ENCODE measurements at places on chromosomes 1 and 21.

DNA sequence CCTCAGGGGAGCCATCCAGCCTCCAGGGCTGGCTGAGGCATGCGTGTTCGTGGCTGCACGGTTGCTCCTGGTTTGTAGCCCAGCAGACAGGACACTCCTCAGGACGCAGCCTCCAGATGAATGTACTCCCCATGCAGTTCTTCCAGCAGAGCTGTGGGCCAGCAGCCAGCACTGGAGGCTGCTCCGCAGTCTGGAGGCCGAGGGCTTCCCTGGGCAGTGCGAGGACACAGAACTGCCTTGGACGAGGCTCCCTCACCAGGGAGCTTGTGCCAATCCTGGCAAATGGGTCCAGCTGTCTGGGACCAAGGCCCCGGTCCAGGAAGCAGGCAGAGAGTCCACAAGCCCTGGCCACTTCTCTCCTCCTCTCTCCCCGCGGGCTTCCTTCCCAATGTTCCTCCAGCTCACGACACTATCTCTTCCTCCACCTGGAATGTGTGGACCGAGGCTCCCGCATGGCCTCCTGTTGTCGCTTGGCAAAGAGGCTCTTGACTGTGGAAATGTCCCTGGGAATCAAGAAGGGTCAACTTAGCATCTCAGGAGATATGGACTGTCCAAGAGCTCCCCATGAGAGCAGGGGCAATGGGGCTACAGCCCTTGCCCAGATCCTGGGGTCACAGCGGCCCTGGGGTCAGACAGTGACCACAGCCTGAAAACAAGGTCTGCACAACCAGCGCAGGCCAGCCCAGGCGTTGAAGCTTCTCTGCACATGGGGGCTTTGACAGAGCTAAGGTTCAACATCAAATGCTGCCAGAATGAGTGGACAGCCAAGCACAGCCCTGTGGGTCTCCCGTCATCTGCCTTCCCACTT, 5.3 kb downstream of the EDN2 start:
- no peak for DNase-seq

DNA sequence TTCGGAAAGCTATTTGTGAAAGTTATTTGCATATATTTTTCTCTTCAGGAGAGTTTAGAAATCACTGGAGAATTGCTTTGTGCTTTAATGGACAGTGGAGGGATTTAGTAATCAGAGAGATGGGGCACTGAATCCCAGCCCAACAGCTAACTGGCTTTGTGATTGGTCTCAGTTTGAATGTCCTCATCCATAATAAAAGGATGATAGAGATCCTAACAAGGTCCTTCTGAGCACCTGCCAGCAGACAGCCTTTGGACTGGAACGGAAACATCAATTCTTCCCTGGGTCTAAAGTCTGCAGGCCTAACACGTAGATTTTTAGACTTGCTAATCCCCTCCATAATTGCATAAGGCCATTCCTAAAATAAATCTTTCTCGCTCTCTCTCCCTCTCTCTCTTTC, 112.0 kb upstream of the ADAMTS5 start:
- DNase-seq, result no peak

GRCh38 chr1:201518071-201518470, 11.1 kb upstream of the CSRP1 start:
- no peak for DNase-seq

GRCh38 chr1:184624626-184625025, 130.0 kb downstream of the EDEM3 start:
- DNase-seq, result no peak

All from activated T-helper 1 cell treated with Interleukin-2 at 50 U/mL for 16 hours (primary cell).